ENCODE measurements at places on chromosomes 1 and 21.

DNA sequence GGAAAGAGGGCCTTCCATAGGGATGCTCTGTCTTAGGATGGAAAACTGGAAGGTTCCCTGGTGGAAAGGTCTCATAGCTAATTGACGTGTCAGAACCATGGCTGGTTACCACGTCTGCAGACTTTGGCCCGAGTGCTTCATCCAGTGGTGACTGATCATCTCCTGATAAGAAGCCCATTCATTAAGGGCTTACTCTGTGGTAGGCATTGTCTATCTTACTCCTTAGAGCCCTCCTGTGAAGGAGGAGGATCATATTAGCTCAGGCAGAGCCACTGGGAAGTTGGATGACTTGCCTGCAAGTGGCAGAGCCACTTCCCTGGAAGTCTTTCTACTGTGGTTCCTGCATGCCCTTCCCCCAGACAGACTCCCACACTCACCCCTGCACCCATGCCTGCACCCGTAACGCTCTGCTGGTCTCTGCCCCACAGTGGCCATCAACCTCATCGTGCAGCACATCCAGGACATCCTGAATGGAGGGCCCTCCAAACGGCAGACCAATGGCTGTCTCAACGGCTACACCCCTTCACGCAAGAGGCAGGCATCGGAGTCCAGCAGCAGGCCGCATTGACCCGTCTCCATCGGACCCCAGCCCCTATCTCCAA lies 79.9 kb downstream of the UCK2 start:
- no peak for DNase-seq

- no peak for DNase-seq
These were observed 715.7 kb upstream of the ZP4 start for GRCh38 chr1:238606457-238606856.

DNA sequence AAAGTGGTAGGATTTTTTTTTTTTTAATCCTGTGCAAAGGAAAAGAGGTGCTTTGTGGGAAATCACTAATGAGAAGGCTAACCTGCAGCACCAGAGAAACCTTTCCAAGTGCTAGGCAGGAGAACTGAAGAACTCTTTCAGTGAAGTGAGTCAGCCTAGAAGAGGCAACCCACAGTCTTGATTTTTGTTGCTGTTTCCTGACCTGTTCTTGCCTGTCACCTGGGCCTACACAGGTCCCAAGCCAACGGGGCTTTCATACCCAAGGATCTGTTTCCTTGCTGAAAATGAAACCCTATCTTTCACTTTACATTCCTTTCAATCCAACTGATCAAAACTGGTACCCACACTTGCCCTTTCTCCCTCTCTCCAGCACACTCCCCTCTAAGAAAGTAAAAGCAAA lies 7.1 kb upstream of the IKBKE start:
- DNase-seq: no peak

- DNase-seq: no peak
These were observed 204.3 kb downstream of the SMYD3 start for GRCh38 chr1:246302711-246303317.

DNA sequence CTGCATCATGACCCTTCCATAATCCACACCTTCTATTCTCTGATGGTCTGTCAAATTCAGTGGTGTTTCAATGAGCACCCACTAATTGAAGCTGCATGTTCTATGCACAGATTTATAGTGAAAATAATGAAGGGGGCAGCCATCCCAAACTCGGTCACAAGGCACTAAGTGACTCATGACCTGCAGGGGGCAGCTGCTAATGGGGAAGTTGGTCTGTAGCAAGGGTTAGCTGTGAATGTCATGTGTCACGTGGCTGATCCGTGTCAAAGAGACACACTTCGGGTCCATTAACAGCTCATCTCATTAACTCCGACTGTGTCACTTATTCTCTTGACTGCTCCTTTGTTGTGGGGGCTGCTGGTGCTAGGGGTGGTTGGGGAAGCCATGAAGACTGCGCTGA lies 306.6 kb downstream of the PCP4 start:
- DNase-seq: no peak

DNA sequence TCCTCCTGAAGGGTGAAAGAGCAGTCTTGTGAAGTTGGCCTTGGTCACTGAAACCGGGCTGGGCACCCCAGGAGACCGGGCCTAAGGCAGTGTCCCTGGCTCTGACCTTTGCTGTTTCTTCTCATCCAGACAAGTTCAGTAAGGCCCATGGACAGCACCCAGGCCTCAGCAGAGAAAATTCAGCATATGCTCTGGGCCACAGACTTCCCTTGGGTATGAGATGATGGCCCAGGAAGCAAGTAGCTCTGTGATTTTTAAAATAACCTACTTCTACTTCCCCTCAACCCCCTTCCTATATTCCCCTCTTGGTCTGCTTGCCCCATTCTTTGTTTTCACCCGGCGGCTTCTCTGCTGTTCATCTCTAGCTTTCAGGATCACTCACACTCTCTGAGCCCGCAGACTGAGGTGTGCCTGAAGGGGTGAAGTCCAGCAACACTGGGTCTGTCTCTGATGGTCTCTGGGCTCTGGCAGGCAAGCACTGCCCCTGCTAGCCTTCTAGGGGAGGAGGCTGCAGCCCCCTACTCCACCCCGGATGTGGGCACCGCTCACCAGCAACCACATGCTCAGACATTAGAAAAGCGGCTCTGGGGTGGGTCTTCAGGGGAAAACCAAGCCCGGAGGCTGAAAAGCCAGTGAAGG lies 2.9 kb upstream of the GPR25 start:
- DNase-seq: no peak
